ENCODE measurements at places on chromosomes 6 and 20. TPM values are rescaled to one million over a fixed set of nuclear protein-coding genes. Genes with fewer than 3 reads are reported as not detected.
A peak's percentile ranks its signal among the peaks of the same experiment; 100 is the strongest.

The SRMS gene
- not detected for total RNA-seq

DNA sequence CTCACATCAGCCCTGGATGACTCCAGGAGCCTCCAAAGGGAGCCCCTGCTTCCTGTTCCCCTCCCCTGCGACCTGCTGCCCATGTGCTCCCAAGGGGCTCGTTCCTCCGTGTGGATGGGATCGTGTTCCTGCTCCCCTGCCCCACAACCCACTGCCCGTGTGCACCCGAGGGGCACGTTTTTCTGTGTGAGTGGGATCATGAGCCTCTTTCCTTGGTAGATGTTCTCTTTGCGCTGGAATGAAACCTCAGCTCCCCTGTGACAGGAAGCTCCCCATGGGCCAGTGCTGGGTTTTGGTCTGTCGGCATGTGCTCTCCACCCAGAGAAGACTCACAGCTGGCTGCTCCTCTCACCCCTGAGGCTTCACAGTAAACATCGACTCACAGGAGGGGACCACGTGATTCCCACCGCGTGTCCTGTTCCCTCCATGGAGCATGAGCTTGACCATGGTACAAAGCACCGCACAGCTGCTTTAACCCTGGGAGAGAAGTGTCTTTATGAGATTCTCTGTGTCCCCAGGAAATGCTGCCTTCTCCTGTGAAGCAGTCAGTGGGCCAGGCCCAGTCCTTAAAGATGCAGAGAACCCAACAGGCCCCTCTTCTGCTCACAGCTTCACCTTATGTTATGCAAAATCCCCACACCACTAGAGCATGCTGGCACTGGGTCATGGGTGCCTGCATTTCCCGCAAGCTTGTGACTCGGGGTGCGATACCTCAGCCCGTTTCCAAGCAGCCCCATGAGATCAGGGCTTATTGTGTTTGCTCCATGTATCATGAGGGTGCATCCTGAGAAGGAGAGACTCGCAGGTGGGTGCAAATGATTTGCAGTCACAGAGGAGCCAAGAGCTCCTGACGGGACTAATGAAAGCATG, 215.1 kb downstream of the ERMARD start:
- no peaks in the 10 kb centered on the region for H3K36me3 ChIP-seq
- no peak overlapping the region for H3K4me3 ChIP-seq
- peaks cover 5% of the 10 kb centered on the region for H3K4me1 ChIP-seq
- no peak for DNase-seq
- no peak overlapping the region for H3K27ac ChIP-seq

- no peak overlapping the region for H3K27ac ChIP-seq
- no peak overlapping the region for H3K4me3 ChIP-seq
- DNase-seq, result no peak
- H3K4me1 ChIP-seq, result peaks cover 2% of the 10 kb centered on the region
- H3K27me3 ChIP-seq, result no peaks in the 10 kb centered on the region
These were observed 129.6 kb upstream of the NUP153 start for GRCh38 chr6:17836293-17836692.

DNA sequence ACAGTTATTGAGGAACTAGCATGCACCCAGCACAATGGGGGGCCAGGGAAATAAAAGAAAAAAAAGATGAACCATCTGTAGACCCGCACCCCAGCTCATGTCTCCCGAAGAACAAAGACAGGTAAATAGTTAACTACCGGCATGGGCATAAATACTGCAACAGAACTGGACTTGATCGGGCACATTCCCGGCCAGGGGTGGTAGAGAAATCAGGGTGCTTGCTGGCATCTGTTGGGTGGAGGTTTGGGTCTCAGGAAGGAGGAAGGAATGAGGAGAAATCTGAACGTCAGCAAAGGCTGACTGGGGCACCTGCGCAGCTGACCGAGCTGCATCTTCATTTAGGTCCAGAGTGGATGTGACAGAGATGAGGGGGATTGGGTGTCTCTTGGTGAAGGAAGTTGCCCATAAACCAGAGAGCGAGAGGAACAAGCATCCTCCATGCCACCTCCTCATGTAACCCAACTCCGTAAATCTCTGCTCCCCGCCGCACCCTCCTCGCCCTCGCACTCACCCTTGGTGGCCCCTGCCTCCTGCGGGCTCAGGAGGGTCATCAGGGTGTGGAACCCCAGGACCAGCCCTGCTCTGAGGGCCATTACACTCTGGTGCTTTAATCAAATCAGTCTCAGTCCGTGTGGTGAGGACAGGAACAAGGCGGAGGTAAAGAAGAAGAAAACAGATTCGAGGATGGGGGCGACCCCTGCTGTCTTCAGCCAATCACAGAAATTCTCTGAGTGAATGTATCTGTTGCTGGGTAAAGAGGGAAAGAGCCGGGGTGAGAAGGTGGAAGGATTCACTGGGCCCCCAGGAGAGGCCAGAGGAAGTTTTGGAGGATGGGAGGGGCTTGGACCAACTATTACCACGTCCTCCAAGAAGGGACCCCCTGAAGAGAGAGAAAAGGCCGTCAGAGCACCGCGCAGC, at the start of gene HLA-DOA:
Gene HLA-DOA, minus strand, starts transcription at position 648 of the 918 bp plus-strand sequence.
- peak; percentile 72 for DNase-seq
- H3K36me3 ChIP-seq, result no peaks in the 10 kb centered on the region
- H3K4me3 ChIP-seq, result peak within 1 kb of the TSS; percentile 37

The MOG gene
- not detected for total RNA-seq

DNA sequence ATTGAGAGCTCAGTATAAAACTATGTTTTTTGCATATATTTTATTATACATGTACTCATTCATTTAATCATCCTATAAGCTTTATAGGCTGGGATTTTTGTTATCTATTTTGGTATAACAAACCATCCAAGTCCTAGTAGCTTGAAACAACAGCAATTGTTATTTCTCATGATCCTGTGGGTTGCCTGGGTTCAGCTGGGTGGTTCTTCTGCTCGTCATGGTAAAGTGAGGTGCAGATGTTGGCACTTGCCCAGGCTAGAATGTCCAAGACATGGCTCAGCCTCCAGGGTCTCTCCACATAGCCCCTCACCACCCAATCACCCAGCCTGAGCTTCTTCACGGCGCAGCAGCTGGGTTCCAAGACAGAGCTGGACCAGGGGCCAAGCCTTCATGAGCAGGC, 20.8 kb upstream of the TM9SF4 start:
- H3K36me3 ChIP-seq, result no peaks in the 10 kb centered on the region
- no peak overlapping the region for H3K27ac ChIP-seq
- no peaks in the 10 kb centered on the region for H3K4me1 ChIP-seq

The BTBD3 gene
- 35.1 TPM for total RNA-seq

DNA sequence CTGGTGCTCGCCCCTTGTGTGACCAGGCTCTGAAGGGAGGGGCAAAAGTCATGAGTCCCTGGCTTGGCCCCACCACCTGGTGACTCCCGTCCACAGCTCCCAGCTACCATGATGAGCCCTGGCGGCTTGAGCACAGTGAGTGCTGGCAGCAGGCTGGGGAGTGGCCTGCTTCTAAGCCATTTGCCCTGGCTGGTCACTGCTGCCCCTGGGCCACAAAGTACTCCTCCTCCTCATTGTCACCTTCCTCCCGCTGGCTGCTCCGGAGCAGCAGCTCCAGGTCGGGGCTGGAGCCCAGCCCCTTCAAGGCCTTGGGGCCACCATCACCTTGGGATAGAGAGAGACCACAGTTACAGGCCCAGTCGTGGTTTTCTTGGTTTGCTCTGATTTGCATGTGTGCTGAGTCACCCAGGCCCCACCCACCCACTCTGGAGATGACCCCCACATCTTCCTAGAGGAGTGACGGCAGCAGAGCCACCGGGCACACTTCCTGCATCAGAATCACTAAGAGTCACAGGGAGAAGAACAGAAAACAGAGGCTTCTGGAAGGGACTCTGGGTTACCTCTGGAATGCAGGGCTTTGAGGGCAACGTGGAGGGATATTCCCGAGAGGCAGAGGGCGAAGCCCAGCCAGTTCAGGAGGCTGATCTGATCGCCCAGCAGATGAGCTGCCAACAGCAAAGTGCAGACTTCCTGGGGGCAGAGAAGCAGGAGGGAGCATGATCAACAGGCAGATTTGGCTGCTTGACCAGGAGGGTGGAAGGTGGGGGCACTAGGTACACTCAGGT, 42.1 kb upstream of the CDH22 start:
- H3K36me3 ChIP-seq, result peaks cover 37% of the 10 kb centered on the region

The LATS1 gene
- 21.8 TPM for total RNA-seq

- no peak overlapping the region for H3K27ac ChIP-seq
- no peaks in the 10 kb centered on the region for H3K27me3 ChIP-seq
- H3K36me3 ChIP-seq, result peaks cover 7% of the 10 kb centered on the region
- no peak overlapping the region for H3K4me3 ChIP-seq
- H3K4me1 ChIP-seq, result no peaks in the 10 kb centered on the region
- DNase-seq, result no peak
These were observed 84.8 kb downstream of the AHI1 start for GRCh38 chr6:135412761-135413160.

Measured in muscle of leg (tissue), 16 donors.